Kidney (tissue), 22 donors: ENCODE measurements at places on chromosomes 4 and X.

DNA sequence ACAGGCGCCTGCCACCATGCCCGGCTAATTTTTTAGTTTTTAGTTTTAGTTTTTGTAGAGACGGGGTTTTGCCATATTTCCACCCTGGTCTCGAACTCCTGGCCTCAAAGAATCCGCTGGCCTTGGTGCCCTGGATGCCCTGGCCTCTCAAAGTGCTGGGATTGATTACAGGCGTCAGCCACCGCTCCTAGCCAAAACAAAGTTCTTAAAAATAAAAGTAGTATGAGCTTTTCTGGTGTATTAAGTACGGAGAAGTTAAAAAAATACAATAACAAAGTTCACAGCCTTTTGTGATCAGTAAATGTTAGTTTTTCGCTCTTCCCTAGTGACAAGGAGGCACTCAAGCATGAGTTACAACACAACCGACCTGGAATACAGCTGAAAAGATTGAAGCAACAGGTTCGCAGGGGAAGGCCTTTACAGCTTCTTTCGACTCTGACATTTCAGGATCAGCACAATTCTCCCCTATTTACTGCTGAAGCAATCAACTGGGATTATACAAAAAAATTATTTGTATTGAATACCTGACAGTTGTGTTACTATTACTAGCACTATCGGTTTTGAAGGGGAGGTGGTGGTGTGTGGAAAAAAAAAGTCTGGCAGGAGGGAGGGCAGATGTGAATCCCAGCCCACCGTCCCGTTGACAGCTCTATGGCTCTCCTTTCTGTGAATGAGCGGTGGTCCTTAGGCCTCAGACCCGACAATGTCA, 893 bp upstream of the METAP1 start:
- no peaks in the 10 kb centered on the region for H3K27me3 ChIP-seq
- H3K4me3 ChIP-seq, result peak overlapping the region; percentile 77
- peak overlapping the region; percentile 71 for H3K27ac ChIP-seq

- H3K36me3 ChIP-seq, result no peaks in the 10 kb centered on the region
- H3K4me3 ChIP-seq, result no peak overlapping the region
- no peaks in the 10 kb centered on the region for H3K27me3 ChIP-seq
- peak; percentile 30 for DNase-seq
- H3K4me1 ChIP-seq, result peaks cover 3% of the 10 kb centered on the region
- no peak overlapping the region for H3K27ac ChIP-seq
These were observed 556.9 kb upstream of the SLIT2 start for GRCh38 chr4:19694812-19695211.

GRCh38 chrX:116282751-116283150, 112.2 kb downstream of the AGTR2 start:
- no peak overlapping the region for H3K4me3 ChIP-seq
- H3K27ac ChIP-seq, result no peak overlapping the region
- H3K4me1 ChIP-seq, result no peaks in the 10 kb centered on the region
- no peaks in the 10 kb centered on the region for H3K36me3 ChIP-seq
- no peaks in the 10 kb centered on the region for H3K27me3 ChIP-seq
- no peak for DNase-seq

- no peaks in the 10 kb centered on the region for H3K36me3 ChIP-seq
- no peak overlapping the region for H3K27ac ChIP-seq
- H3K27me3 ChIP-seq, result peaks cover 2% of the 10 kb centered on the region
- no peak for DNase-seq
- no peak overlapping the region for H3K4me3 ChIP-seq
- no peaks in the 10 kb centered on the region for H3K4me1 ChIP-seq
These were observed 43.6 kb downstream of the RTL9 start for GRCh38 chrX:110402091-110402849.

- no peak for DNase-seq
- no peaks in the 10 kb centered on the region for H3K4me1 ChIP-seq
- no peaks in the 10 kb centered on the region for H3K27me3 ChIP-seq
- H3K36me3 ChIP-seq, result no peaks in the 10 kb centered on the region
- no peak overlapping the region for H3K27ac ChIP-seq
These were observed 17.2 kb downstream of the RXFP1 start for GRCh38 chr4:158538911-158539310.

- H3K27ac ChIP-seq, result no peak overlapping the region
- peak; percentile 7 for DNase-seq
- H3K4me3 ChIP-seq, result no peak overlapping the region
- H3K4me1 ChIP-seq, result peaks cover 5% of the 10 kb centered on the region
- no peaks in the 10 kb centered on the region for H3K27me3 ChIP-seq
- H3K36me3 ChIP-seq, result no peaks in the 10 kb centered on the region
These were observed 38.2 kb upstream of the OCIAD2 start for GRCh38 chr4:48944756-48945241.

GRCh38 chr4:182711211-182711610, 206.0 kb downstream of the DCTD start:
- no peak overlapping the region for H3K27ac ChIP-seq
- H3K36me3 ChIP-seq, result no peaks in the 10 kb centered on the region

DNA sequence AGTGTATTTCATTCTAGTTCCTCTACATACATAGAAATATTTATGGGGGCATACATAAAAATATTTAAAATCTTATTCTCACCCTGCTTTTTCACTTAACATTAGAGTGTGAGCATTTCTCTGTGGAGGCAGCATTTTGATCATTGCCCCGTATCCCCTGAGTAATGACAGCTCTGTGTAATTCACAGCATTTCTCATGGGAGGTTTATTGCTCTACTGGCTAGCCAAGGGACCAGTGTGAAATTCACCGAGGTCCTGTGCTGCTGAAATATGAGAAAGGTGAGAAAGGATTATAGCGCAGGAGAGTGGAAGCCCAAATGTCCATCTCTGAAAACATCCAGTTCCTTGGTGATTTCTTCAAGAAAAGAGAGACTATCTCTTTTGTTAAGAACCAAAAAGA, 22.9 kb downstream of the PDGFC start:
- peaks cover 48% of the 10 kb centered on the region for H3K4me1 ChIP-seq
- no peak overlapping the region for H3K4me3 ChIP-seq
- H3K36me3 ChIP-seq, result no peaks in the 10 kb centered on the region
- no peak for DNase-seq

DNA sequence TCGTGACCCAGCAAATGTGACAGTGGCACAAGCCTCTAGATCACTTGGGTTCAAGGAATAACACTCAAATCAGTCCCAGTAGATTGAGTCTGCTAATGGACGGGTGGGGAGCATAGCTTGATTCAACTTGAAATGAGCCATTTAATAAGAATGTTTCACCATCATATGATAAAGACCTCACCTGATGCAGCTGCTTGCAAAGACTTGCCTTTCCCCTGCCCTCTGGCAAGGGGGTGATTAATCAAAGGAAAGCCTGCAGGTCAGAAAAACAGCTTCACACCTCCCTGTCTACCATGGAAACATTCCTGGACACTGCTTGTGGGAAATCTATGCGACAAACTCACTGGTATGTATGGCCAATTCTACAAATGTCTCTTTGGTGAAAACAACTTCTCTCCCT, 54.5 kb downstream of the CD99L2 start:
- no peak overlapping the region for H3K4me3 ChIP-seq
- H3K36me3 ChIP-seq, result no peaks in the 10 kb centered on the region
- no peak for DNase-seq
- H3K4me1 ChIP-seq, result no peaks in the 10 kb centered on the region
- no peak overlapping the region for H3K27ac ChIP-seq

GRCh38 chrX:153639177-153640044, 7.6 kb upstream of the DUSP9 start:
- no peaks in the 10 kb centered on the region for H3K36me3 ChIP-seq
- H3K27me3 ChIP-seq, result peaks cover 3% of the 10 kb centered on the region
- H3K4me1 ChIP-seq, result peaks cover 6% of the 10 kb centered on the region
- H3K4me3 ChIP-seq, result no peak overlapping the region
- DNase-seq, result no peak

DNA sequence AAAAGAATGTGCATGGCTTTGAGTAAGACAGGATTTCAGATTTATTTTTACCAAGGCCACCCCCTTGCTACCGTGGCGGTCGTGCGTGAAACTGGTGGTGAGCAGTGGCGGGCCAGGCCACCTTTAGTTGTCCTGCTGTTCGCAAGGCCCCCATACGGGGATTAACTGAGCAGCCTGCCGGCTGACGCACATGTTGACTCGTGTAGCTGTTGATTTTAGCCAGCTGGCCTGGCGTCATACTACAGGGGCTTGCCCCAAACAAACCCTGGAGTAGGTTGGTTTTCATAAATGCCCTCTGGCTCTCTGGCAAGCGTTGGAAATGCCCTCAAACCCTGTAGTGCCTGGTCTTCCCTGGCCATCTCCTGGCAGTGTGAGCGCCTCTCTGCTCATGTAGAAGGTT, 28.4 kb downstream of the WFS1 start:
- H3K4me3 ChIP-seq, result no peak overlapping the region
- H3K27me3 ChIP-seq, result no peaks in the 10 kb centered on the region
- H3K27ac ChIP-seq, result no peak overlapping the region
- no peaks in the 10 kb centered on the region for H3K4me1 ChIP-seq
- DNase-seq, result no peak

DNA sequence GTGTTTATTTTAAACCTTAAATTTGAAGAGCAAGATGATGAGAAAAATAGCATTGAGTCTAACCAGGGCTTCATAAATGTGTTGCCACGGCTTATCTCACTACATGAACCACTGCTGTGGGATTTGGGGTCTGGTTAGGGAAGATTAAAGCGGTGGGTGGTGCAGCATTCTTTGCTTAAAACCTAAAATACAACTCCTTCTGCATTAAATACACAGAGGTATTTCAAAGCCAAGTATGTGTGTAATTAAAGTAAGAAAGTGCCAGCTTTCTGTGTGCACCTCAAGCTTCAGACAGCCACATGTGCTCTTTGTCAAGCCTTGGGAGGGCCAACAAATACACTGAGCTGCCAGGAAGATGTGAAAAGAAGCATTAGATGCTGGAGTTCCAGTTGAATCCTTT, 128.0 kb downstream of the CPE start:
- H3K36me3 ChIP-seq, result no peaks in the 10 kb centered on the region
- H3K4me3 ChIP-seq, result no peak overlapping the region
- H3K27me3 ChIP-seq, result no peaks in the 10 kb centered on the region

GRCh38 chr4:60945641-60946040, 254.5 kb upstream of the ADGRL3 start:
- no peaks in the 10 kb centered on the region for H3K4me1 ChIP-seq
- H3K4me3 ChIP-seq, result no peak overlapping the region
- no peak overlapping the region for H3K27ac ChIP-seq

- no peak overlapping the region for H3K4me3 ChIP-seq
- H3K27me3 ChIP-seq, result no peaks in the 10 kb centered on the region
- H3K36me3 ChIP-seq, result no peaks in the 10 kb centered on the region
- no peak for DNase-seq
- H3K4me1 ChIP-seq, result no peaks in the 10 kb centered on the region
These were observed 21.5 kb downstream of the SLC9A7 start for GRCh38 chrX:46737462-46737861.
